Activated CD4-positive, alpha-beta T cell treated with anti-CD3 and anti-CD28 coated beads, Interleukin-2, amount 50 U/mL, for 1 hour (primary cell): ENCODE measurements at places on chromosomes 1 and 21.

- DNase-seq: no peak
Measured at GRCh38 chr1:164803366-164803765, 244.4 kb downstream of the PBX1 start.

DNA sequence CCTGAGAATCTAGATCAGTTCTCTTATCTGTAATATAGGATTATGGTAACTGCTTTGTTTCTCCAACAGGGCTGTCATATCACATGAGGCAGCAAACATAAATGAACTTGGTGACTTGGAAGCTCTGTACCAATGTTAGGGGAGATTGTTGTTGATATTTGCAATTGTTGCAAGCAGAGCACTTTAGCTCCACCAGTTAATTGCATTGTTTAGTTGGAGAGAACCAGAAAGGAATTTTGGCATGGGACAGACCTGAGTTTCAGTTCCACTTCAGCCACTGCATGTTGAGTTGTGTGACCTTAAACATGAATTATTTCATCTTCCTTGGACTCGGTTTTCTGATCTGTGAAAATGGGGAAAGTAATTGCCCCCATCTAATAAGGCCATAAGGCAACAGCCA lies 142.3 kb upstream of the JUN start:
- no peak for DNase-seq

DNA sequence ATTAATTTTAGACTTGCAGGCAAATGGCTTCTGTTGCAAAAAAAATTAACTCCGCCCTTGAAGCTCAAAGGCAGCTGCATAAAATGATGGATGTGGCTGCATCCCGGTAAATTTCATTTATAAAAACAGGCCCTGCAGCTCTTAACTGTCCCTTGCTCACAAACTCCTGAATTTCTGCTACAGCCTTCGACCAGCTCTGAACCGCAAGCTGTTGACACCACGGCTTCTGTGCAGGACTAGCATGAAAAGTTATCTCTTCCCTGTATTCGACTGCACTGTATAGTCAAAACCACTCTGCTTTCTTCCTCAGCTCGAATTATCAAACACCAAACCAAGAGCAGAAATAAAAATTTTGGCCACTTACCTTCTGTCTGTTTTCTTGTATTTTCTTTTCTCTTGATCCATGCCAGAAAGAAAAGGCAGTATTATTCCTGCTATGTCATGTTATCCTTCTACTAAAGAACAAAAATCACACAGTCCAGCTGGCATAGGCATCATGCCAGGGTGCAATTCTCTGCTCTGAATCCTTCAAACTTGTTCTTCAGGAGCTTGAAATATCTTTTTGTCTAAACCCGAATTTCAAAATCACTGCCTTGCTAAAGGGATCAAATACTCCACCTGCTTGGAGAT lies 195.5 kb upstream of the NCAM2 start:
- no peak for DNase-seq

GRCh38 chr21:31252611-31253010 lies 91.5 kb downstream of the TIAM1 start:
- DNase-seq: no peak

DNA sequence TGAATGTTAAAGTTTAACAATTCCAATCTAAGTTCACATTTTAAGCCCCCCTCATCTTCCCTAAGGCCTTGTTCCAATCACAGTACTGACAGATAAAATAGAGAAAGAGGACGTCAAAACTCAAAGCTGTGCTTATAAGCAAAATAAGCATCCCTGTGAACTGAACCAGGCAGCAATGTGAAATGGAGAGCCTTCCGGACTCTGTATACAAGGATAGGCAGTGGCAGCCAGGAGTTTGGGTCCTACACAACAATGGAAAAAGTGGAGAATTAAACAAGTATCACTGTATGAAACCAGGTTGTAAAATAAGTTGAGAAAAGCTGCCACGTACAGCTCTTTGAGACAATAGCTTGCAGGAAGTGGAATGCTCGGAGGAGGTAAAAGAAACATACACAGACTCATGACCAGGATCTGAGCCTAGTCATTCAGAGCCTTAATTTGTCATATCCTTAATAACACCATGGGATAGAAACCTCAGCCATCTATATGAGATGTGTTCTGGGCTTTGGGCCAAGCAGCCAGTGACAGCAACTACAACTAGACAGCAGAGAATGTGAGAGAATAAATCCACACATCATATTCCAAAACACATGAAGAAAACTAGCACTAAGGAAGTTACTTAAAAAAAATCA lies 55.2 kb upstream of the PALMD start:
- no peak for DNase-seq

DNA sequence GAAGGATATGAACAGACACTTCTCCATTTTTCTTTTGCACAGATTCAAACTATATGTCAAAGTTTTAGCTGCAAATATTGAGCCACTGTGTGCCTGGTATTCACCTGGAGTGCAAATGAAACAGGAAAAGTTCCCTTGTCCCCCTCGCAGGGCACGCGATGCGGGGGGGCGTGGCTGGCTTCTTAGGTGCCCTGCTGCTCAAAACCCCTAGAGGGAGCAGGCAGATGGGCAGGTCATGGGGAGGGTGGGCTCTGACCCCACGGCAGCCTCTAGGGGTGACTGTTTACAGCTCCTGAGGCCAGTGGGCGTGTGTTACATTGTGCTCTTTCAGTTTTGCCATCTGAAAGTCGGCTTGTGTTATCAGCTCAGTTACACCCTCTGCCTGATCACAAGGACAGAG lies 931.2 kb upstream of the B3GALT2 start:
- no peak for DNase-seq

DNA sequence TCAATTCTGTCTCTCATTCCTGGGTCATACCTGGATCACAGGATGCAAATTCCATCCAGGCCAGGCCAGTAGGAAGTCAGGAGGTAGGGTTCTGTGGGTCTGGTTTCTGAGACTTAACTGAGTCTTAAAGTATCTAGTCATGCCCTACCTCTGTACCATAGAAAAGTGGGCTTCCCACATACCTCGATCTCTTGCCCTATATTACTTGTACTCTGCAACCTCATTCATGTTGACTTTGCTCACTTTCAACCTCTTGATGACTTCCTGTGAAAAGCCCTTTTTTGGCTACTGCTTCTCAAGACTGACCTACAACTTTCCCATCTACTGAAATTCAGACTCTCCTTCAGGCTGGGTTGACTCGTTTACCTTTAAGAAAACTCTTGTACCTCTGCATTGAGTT lies 128.9 kb upstream of the C8B start:
- no peak for DNase-seq

DNA sequence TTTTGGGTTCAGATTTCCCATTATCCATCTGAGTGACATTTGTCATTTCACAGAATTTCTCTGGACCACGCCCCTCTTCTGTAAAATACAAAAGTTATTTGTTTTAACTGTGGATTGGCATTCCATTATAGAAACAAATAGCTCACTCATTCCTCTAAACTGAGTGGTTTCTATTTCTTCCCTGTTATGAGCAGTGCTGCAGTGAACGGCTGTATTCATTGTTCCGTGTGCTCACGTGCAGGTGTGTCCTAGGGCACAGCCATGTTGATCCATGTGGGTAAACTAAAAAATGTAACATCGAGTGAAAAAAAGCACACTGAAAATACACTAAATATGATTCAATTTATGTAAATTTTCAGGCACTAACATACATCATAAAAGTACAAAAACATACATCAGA lies 27.0 kb upstream of the IL12RB2 start:
- no peak for DNase-seq

- DNase-seq: no peak
Measured at GRCh38 chr1:115300087-115300876, 37.8 kb downstream of the NGF start.

DNA sequence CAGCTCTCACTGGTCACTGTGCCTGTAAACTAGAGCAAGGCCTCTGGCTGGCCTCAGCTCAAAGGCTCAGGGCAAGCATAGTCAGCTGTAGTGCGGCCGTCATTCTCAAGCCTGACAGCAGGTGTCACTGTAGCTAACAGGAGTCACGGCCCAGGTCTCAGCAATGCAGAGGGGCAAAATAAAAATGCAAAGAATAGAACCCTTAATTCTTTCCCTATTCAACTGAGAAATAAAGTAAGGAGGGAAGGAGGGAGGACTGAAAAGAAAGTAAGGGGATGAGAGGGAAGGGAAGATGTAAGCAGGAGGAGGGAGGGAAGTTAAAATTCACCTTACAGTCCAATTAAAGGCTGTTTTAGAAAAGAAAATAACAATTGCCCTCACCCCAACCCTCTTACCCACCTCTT lies 106.1 kb downstream of the KIAA0319L start:
- peak; percentile 81 for DNase-seq

GRCh38 chr1:220803401-220804201 lies 16.9 kb downstream of the MTARC1 start:
- DNase-seq: peak; percentile 10

- no peak for DNase-seq
Measured at GRCh38 chr1:30541721-30542485, 181.5 kb downstream of the MATN1 start.

DNA sequence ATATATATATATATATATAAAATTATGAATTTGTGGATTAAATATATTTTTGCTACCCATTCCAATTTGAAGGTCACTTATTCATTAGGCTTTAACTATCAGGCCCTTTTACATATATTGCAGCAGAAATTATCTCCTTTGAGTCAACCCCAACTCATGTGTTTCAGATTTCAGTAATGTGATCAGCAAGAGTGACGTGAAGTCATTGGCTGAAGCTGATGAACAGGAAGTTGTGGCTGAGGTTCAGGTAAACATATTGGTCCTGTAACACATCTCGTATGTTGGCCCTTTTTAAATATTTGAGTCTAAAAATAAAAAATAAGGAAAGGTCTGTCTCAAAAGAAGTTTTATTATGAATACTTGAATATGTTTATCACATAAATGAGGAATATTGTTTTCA lies 8.5 kb downstream of the VPS45 start:
- no peak for DNase-seq
